ENCODE measurements at places on chromosomes 1 and 21.
A peak's percentile ranks its signal among the peaks of the same experiment; 100 is the strongest.

DNA sequence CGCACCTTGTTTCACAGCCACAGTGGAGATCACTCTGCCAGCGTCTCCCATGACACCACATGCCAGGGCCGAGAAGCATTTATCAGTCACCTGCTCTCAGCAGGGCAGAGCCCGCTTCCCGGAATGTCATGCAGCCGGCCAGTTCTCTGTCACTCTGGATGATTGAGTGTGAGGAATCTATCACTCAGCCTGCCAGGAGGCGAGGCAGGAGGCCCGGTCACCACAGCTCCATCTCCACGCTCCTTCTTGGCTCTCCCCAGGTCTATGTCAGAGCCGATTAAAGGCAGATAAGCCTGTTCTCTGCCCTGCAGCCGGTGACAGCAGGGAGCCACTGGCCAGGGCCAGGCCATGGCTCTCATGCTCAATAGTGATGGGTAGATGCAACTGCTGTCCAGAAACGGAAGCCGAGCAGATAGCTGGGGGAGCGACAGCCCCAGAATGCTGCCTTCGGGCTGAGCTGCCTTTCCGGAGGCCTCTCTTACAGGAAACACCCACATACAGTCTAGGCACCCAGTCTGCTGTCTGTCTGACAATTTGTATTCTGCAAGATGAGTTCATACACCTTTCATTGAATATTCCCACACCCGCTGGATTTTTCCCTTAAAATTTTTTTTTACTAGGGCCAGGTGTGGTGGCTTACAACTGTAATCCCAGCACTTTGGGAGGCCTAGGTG, 64.1 kb downstream of the ACTL8 start:
- DNase-seq: peak; percentile 17

- DNase-seq: peak; percentile 31
Observed at GRCh38 chr21:42313501-42313969, 1.7 kb downstream of the TFF3 start.

DNA sequence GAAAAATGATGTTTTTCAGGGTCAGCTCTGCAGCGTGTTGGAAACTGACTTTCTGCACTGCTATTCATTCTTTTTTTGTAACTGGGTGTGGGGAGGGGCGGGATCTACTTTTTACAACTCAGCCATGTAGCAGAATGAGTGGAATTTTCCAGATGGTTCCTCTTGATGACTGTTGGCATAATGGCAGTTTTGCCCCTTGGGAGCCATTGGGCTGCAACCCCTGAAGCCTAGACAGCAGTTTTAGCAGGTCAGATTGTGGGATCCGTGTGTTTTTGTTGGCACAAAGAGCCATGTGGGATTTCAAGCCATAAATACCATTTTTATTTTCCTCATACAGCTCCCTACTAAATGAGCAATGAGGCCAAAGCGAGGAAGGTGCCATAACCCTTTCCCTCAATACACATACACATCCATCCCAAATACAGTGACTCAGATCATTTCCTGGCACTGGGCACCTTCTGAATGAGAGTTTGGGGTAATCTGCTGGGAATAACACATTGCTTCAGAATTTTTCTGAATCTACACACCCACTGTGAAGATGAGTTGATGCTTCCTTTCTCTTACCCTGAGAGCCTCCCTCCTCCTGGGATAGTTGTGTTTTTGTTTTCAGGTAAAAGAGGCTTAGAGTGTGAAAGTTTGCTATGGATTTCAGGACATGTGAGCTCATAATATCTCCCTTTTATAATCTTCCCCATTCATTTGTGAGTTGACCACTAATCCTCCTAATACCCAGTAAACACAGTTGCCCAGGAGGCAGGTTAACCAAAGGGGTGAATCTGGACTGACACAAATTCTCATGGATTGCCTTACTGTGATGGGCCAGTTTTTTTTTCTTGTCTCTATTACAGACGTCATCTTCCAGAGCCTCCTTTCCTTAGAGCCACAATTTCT, 13.1 kb downstream of the S100A10 start:
- DNase-seq: peak; percentile 97

DNA sequence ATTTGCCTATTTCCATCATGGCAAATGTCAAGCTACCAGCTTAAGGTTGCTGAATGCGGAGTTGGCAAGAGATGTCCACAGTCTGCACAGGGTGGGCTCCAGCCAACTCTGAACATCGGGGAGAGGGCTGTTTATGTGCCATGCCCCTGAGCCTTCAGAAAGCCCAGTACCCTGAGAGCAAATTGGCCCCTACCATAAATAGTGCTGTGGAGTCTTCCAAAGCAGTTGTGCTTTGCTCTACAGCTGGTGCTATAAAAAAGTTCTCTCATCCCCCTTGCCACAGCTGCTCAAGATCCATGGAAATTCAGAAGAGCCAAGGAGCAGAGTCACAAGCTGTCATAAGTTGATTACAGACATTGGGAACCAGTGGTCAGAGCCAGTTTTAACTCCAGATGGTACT, 85.6 kb upstream of the CLDN14 start:
- no peak for DNase-seq

DNA sequence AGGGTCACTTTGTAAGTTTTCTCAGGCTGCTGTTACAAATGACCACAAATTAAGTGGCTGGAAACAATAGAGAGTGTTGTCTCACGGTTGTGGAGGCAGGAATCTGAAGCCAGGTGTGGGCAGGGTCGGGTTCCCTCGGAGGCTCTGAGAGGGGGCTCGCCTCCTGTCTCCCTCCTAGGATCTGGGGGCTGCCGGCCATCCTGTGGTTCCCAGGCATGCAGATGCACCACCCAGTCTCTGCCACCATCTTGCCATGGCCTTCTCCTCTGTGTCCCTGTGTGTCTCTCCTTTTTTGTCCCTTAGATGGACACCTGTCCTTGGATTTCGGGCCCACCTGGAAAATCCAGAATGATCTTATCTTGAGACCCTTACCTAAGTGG, 4.8 kb downstream of the TP73 start:
- no peak for DNase-seq

DNA sequence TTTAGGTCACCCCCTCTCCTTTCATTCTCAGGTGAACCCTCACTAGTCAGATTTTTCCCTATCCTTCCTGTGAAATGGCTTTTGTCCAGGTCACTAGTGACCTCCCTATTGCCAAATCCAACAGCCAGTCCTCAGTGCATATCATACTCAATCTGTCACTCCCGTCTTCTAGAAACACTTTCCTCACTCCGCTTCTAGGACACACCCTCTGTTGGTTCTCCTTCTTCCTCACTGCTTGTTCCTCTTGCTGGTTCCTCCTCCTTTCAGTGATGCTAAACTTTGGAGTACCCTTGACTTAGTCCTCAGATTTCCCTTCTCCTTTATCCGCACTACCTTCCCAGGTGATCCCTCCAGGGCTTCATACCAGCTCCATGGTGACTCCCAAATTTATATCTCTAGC, 94.3 kb downstream of the RNF220 start:
- no peak for DNase-seq

DNA sequence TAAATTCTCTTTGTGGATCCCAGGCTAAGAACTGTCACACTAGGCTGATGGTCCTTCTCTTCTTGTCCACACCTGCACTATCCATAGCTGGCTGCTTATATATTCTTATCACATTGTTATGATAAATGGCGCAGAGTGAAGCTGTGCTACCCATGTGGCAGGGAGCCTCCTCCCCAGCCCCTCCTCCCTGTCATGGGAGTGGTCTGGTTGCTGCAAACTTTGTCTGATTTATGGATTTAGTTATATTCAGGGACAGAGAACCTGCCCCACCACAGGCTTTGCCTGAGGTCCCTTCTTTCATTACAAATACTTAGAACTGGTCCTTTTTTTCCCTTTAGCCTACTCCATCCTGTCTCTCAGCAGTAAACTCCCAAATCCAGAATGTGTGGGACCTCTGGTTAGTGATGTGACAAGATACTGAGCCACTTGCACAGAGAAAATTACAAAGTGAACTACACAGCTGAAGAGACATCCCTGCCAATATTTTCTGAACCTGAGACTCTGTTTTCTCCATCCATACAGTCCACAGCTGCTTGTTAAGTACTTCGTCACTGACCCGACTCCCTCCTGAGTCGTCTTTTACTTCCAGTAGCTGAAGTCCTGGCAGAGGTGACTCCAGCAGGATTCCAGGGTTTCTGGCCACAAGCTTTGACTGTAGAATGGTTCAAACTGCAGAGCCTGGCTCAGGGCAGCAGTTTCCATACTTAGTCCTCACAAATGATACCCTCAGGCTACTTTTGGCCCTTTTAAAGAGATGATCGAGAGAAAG, 37.6 kb downstream of the PTGFRN start:
- no peak for DNase-seq

DNA sequence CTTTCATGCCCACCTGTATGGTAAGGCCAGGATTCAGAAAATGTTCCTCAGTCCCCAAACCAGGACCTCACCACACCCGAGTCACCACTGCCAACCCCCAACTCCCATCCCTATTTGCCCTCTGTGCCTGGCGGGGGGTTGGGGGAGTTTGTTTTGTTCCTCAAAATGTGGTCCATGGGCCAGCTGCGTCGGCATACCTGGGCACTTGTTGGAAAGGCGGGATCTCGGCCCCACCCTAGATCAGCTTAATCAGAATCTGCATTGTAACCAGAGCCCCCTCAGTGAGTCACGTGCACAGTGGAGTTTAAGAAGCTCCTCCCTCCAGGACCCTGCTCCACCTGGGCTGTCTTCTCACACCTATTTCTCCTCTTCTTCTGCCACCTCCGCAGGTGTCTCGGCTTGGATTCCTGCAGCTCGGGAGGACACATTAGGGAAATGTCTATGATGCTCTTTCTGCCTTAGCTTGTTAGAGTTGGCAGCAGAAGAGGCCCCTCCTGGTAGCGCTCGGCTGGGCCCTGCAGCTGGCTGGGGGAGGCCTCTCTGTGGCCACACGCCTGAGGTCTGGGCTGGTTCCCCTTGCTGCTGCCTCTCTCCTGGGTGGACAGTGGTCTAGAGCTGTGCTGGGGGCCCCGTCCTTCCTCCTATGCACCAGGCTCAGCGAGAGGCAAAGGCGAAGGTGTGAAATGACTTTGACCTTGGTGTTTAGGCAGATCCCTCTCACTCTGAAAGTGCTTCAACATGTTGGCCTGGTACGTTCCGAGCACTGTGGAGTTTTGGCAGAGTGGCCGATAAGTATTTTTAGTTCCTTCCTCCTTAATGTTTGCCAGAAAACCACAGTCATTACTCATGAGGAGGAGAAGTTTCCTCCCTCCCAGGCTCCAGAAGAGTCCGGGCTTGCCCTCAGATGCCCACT, 41.8 kb upstream of the CAMTA1 start:
- peak; percentile 91 for DNase-seq

Data from osteoblast (primary cell).